Pancreas (tissue), 10 donors: ENCODE measurements at places on chromosomes 1 and 21. TPM values are rescaled to one million over a fixed set of nuclear protein-coding genes. Genes with fewer than 3 reads are reported as not detected.

ACTN2 gene
- total RNA-seq, result 0.97 TPM

GRCh38 chr1:185398599-185398998 lies 81.6 kb upstream of the IVNS1ABP start:
- no peak for DNase-seq

DNA sequence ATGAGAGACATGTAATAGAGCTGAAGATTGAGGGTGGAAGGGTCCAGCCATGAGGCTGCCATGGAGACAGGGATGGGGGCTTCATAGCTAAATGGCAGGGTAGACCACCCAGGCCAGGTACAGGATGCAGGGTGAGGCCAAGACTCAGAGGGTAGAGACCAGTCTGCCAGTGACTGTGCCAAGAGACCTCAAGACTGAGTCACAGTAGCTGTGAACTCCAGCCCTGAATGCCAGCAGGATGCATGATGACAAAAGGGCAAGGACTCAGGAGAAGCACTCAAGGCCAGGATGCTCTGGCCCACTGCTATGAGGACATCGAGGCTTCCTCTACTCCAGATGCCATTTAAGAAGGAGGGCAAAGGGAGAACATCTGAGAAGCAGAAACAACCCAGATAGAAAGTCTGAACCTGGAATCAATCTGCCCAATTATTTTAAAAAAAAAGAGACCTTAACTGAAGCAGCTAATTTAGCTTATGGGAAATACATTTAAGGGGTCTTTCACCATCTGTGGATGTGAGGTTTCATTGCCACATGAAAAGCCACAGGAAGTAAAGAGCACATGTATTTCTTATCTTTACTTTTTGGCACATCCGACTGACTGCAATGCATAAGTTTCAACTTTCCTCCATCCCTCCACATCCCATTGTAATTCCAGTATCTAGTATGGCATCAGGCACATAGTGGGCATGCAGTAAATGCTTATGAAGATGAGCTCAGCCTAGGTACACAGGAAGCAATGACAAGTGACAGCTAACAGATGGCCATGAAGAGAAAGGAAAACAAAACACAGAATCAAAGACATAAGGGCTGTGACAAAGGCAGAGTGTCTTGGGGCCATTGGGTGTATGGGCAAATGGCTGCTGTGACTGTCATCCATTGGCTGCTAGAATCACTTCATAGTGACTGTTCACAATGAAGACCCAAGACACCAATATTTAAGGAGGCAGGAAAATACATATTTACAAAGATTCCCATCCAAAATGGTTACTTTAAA lies 40.2 kb downstream of the SUSD4 start:
- DNase-seq, result no peak

- DNase-seq, result no peak
These were observed 12.0 kb downstream of the GNG12 start for GRCh38 chr1:67821263-67821662.

- DNase-seq, result no peak
These were observed 6.8 kb downstream of the RRAGC start for GRCh38 chr1:38852780-38853179.

SORT1 gene
- 22.9 TPM for total RNA-seq

DNA sequence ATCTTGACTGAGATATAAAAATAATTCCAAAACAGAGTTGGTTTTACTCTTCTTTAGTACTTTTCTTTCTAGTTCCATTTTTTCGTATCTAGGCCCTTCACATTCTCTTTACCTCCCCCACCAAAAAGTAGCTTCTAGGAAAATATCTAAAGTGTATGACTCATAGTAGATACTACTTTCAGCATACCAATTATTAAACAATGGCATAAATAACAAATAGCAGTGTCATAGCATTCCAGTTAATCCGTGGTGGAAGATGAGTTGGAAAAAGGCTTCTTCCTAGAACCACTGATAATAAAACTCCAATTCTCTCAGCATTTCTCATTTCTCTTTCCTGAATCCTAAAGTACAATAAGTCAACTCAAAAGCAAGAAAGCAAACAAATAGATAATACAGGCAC lies 859.0 kb upstream of the B3GALT2 start:
- DNase-seq, result no peak

DNA sequence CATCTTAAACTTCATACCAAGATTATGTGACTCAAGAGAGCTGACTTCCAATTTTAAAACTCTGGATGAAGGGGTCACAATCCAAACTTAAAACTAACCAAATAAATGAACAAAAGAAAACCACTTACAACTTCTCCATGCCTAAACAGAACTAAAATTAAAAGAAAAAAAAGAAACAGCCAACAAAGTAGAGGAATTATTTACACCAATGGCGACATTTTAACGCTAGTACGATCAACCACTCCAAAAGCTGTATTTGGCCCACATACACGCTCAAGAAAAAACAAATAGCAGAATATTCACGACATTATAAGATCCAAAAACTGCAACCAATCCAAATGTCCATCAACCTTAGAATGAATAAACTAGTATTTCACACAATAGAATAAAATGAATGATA lies 42.4 kb downstream of the ENAH start:
- DNase-seq, result no peak

DNA sequence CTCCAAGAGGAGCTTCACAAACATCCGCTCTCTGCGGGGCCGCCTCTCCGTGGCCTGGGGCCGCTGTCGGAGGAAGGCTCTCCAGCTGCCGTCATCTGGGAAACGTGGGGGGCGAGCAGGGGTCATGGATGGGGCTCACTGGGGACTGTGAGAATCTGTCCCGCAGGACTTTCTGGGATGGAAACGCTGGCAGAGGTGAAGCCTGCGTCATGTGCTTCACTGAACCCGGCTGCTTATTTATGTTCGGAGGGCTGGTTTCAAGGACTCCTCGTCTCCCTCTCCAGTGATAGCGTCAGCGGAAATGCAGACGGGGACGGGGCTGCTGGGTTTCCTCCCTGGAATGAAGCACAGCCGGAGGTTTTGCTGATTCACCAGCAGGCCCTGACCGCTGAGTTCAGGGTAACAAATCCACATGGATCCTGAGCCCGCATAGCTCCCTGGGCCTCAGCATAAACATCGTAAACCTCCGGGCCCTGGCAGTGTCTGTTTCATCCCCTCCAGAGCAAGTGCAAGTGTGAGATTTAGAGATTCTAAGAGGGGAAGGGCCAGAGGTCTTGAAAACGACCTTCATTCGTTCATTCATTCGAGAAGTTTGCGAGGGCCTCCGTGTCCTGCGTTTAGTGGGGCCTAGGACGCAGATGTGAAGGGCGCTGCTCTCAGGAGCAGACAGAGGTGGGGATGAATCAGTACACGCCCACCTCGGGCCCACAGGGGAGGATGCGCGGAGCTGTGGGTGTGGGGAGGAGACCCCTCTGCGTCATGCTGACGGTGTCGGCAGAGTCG lies 7.0 kb upstream of the POFUT2 start:
- DNase-seq, result no peak

DNA sequence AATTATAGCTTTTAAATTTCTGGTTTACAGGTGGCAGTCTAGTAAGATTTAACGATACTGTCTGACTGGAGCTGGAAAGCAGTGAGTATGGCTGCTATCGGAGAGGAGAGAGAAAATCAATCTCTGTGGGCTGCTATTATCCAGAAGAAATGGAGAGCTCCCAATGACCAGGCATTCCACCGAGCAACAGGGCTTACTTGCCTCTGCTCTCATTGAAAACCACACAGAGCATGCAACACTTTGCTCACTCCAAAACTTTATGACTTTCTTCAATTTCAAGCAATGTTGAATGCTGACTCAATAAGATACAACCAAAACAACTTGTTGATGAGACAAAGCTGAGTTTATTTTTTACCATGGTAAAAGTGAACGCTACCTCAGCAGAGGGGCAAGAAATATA lies 337.0 kb upstream of the NCAM2 start:
- DNase-seq, result no peak

SWT1 gene
- 8.2 TPM for total RNA-seq

DNA sequence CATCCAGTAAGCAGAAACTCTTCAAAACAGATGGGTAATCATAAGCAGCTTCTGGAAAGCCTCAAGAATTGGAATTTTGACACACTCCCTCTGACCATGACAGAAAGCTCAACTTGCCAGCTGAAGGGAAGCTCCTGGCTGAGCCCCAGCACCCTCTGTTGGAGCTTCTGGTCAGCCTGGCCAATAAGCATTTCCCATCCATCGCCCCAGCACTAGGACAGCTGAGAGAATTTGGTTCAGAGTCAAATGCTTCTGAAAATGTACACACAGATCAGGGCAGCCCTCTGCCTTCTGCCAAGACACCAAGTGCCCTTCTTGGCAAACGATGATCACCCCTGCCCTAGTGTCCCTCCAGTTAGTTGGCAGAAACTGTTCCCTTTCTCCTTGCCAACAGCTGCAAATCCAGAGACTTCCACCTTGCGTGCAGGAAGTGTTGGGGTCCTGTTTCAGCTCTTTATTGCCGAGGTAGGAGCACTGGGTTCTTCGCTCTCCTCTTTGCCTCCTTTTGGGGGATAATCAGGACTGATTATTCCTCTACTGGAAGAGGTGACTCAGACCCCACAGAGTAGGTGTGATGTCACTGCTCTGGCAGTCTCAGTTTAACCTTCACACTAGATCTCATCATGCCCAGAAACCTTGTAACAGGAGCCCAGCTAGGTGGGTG lies 11.9 kb downstream of the PIGV start:
- no peak for DNase-seq

- no peak for DNase-seq
These were observed 128.1 kb downstream of the SIPA1L2 start for GRCh38 chr1:232501854-232502253.

CRNN gene
- not detected for total RNA-seq

- DNase-seq, result no peak
These were observed 6.0 kb downstream of the PLEKHG5 start for GRCh38 chr1:6485168-6486101.

GRCh38 chr1:9332513-9333143 lies 39.9 kb downstream of the SPSB1 start:
- DNase-seq, result no peak

LUZP1 gene
- 15.2 TPM for total RNA-seq

DNA sequence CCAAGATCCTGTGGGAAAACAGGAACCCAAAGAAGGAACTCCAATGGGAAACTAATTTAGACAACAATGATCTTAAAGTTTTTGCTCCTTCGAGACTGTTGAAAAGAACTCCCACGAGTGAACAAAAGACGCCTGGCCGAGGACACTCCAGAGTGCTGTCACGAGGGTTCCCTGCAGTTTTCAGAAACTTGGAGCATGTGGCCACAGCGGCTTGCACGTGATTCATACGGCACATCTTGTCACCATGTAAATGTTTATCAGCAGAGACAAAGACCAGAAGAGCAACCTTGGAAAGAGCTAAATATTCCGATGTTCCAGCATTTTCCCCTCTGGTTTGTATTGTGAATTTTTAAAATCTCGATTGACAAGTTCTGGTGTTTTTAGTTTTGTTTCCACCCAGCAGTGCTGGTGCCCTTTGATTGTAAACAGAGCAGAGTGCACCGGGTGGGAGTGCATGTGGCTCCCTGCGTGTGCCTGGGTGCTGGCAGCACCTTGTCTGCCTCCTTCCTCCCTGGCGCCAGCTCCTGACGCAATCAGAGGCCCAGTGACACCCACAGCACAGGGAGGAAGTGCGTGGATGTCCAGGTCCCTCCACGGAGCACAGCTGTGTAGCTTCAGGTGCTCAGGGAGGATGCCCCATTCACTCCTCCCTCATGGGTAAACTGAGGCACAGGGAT lies 23.0 kb downstream of the LRRC3 start:
- DNase-seq, result no peak

DNA sequence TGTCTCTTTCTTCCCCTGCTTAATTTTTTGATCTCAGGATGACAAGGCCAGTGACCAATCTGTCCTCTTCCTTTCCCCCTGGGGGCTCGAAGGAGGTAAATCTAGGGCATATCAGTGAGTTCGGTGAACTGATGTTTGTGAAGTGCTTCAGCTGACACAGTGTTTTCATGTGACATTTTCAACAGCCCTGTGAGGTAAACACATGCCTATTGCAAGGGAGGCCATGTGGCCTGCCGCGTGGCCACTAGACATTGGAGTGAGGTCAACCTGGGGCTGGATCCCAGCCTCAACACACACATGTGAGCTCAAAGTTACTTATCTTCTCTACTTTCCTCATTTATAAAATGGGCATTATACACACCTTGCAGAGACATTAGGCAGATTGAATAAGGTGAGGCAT lies 126.3 kb downstream of the PLPP3 start:
- no peak for DNase-seq

GRCh38 chr1:205523891-205524793 lies 19.7 kb downstream of the CDK18 start:
- peak; percentile 78 for DNase-seq

- DNase-seq, result no peak
These were observed 142.9 kb upstream of the WNT4 start for GRCh38 chr1:22285549-22286396.

GRCh38 chr1:48644905-48645605 lies 131.6 kb downstream of the BEND5 start:
- DNase-seq, result no peak

GRCh38 chr1:54931275-54931840 lies 44.4 kb upstream of the DHCR24 start:
- DNase-seq, result no peak

RNU1-4 gene
- total RNA-seq, result 5,169 TPM

GRCh38 chr21:36422279-36423098 lies 37.3 kb downstream of the CHAF1B start:
- DNase-seq, result peak; percentile 61

DNA sequence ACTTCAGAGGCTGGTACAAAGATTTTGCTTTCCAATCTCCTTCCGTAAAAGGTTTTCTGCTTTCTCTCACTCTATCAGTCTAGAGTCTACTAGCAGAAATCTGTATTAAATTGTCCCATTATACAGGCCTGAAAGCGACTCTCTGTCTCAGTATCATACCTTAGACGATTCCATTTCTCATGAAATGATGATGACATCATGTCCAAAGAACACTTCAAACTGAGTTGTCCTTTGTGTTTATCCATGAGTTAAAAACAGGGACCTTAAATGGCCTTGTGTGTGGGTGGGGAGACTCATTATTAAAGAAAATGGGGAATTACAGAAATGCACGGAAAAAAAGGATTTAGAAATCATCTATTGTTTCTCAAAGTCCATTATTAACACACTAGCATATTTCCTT lies 21.0 kb upstream of the SLC44A3 start:
- DNase-seq, result no peak

GRCh38 chr1:155133799-155134281 lies 1.8 kb upstream of the SLC50A1 start:
- no peak for DNase-seq

RSBN1 gene
- 10.9 TPM for total RNA-seq

- DNase-seq, result no peak
These were observed 19.7 kb upstream of the ATP6V1G3 start for GRCh38 chr1:198560161-198560560.

DNA sequence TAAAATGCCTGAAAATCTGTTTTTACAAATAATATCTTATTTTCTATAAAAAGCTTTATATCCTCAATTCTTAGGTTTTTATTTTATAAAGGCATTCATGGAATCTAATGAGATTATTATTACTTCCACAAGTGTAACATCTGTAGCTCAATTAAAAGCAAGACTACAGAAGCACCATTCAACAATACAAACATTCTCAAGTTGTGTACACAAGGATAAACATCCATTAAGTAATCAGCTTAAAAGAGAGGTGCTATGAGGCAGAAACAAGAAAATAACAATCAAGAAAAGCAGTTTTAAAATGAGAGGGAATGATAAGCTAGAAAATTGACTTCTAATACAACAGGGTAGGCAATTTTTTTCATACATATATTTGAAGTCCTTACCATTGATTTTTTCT lies 326.1 kb downstream of the MRPL39 start:
- DNase-seq, result no peak

HSPA6 gene
- 1.2 TPM for total RNA-seq

RPTN gene
- total RNA-seq, result not detected
